GM23338 (cell line): ENCODE measurements at places on chromosomes 3 and 15. TPM values are rescaled to one million over a fixed set of nuclear protein-coding genes. Genes with fewer than 3 reads are reported as not detected.

Gene LRCH3
- 60.0 and 66.8 TPM in 2 replicates for total RNA-seq

Gene CCR8
- total RNA-seq = not detected in 2 replicates

Gene CLDN1
- 4.2 and 4.6 TPM in 2 replicates for total RNA-seq

Gene EDC3
- 26.4 and 26.5 TPM in 2 replicates for total RNA-seq

Gene GALNT15
- 0.35 TPM in 1 of 2 replicates, not detected in the other for total RNA-seq

Gene TRPM1
- total RNA-seq = not detected in 2 replicates

Gene PIGZ
- not detected in 2 replicates for total RNA-seq

Gene BCL2A1
- not detected in 2 replicates for total RNA-seq

- DNase-seq = no peak
Measured at GRCh38 chr3:187807086-187807862, 62.0 kb upstream of the BCL6 start.

DNA sequence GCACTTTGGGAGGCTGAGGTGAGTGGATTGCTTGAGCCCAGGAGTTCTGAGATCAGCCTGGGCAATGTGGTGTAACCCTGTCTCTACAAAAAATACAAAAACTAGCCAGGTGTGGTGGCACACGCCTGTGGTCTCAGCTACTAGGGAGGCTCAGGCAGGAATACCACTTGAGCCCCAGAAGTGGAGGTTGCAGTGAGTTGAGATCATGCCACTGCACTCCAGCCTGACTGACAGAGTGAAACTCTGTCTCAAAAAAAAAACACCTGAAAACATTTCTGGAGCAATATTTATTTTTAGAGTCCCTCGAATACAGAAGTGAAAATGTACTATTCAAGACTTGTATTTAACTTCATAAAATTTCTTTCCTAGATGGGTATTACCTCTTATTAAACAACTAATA lies 4.6 kb downstream of the SPCS1 start:
- no peak for DNase-seq

DNA sequence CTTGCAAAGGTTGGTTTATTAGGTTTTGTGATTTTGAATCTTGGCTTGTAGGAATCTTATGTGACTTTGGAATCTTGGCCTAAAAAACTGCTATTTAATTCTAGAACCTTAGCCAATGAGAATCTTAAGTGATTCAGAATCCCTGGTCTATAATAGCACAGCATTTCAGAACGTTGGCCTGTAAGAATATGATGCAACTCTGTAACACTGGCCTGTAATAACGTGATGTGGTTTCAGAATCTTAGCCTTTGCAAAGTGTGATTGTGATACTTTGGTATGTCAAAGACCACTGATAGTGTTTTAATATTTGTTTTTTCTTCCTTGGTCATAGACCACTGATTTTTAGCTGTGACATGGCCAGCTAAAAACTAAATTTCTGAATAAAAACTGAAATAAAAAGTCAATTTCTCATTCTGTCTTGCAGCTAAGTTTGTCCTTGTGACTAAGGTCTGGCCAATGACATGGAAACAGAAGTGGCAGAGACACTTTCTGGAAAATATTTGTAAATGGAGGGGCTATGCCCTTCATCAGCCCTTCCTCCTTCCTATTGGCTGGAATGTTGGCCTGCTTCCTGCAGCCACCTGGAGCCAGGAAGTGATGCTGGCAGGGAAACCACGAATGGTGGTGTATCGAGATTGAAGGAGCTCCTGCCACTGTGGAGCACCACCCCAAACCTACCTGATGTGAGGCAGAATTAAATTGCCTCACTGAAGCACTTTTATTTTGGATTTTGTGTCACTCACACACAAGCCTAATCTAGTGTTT lies 42.3 kb upstream of the CORO2B start:
- DNase-seq = no peak

DNA sequence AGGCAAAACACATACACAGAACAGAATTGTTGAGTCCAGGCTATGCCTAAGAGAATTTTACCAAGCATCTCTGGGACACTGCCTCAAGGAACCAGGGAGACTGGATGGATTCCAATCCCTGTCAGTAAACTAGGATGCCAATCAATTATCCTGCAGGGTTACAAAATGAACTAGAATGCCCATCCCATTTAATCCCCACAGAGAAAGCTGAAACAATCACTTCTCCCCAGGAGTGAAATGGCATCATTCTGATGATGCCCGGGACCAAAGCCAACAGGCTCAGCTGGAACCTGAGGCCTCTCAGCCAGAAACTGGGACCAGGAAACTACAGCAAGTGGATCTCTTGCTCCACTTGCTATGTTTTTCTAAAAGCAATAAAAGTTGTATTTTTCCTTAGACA lies 130.0 kb upstream of the TJP1 start:
- DNase-seq = no peak

DNA sequence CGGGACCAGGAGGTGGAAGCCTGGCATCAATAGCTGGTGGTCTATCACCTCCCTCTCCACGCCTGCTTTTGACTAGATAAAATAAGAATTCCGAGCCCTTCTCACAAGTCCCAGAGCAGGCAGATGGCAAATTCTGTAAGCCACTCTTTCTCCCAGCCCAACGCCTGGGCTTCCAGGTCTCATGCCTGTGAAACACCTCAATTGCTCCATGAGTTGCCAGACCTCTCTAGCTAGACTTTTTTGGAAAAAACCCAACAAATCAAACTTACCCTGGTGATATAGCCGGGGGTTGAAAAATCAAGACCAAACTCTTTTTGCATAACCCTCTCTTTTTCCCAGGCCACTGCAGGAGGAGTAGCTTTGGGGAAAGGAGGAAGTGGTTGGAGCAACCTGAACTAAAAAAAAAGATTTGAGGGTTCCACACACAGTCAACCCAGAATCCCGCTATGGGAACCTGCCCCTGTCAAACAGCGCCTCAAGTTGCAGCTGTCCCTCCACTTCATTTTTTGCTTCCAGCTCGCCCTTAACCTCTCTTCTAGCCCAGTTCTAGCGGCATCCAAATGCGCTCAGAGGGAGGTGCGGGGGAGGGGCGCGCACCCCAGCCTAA lies 7.0 kb downstream of the BHLHE40 start:
- DNase-seq = no peak

GRCh38 chr15:80474224-80475215 lies 70.3 kb downstream of the ARNT2 start:
- DNase-seq = no peak

GRCh38 chr3:186002884-186003472 lies 65.2 kb upstream of the TRA2B start:
- DNase-seq = peak; percentile 67

DNA sequence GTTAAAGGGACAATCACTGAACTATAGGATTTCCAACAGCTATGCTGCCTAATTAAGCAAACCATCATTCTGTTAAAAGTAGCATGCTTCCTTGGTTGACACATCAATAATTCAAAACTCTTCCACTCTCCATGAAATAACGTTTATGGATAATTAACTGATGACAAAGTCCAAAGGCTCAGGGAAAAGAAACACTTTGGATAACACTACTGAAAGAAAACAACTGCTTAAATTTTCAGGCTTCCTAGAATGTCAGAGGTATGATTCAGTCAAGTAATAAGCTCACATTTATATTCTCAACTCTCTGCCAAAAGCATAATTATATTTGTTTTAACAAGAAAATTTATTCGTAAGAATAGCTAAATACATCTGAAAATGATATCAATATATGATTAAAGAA lies 49.6 kb downstream of the WDR72 start:
- no peak for DNase-seq

- no peak for DNase-seq
Measured at GRCh38 chr3:53328746-53329145, 18.6 kb downstream of the DCP1A start.

DNA sequence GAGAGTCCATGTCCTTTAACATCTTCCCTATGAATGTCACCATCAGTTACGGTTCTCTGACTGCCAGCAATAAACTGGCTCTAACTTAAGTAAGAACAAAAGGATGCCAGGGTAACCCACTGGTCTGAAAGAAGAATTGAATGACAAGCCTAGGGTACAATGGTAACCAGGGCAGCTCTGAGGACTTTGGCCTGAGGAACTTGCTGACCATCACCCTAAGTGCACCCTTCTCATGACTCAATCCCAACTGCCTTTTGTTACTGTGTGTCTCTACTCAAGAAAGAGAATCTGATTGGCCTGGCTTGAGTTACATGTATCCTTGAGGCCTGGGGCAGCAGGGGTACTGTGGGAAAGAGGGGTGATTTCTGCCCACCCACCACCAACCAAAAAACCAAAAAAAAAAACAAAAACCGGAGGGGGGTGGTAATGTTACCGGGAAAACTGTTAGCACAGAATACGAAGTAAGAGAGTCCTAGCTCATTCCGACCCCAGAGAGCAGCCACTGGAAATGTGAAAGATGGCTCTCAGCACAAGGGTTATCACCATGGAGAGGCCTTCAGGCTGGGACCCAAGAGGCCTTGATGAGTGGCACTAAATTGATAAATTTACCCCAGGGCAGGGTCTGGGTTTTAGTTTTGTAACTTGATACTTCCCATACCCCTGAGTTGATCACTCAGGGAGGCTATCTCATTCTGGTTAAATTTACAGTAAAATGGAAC lies 9.3 kb upstream of the SLC28A1 start:
- DNase-seq = no peak

- no peak for DNase-seq
Measured at GRCh38 chr3:188389711-188390342, 235.9 kb downstream of the LPP start.

DNA sequence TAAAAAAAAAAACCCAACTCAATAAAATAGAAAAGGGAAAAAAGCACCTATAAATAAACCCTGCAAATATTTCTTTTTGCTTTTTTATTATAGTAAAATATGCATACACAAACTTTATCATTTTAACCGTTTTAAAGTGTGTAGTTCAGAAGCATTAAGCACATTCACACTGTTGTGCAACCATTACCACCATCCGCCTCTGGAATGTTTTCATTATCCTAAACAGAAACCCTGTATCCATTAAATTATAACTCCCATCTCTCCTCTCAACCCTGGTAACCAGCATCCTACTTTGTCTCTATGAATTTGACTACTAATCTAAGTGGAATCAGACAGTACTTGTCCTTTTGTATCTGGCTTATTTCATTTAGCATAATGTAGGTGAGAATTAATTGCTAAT lies 15.0 kb downstream of the CDCP1 start:
- DNase-seq = no peak

DNA sequence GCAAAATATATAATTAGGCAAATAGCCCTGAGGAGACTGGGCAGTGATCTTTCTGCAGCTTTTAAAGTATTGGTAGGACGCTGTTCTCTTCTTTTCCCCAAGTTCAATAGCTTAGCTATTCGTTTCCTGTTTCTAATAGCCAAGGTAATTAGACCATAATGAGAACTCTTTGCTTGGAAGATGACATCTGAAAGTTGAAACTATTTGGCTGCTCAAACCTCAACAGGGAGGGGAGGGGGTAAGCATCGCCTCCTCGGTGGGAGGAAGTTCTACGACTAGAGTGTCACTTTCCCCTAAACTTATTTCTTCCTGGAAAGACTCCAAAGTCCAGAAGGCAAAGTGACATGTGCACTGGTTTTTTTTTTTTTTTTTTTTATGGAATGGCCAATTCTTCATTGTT lies 22.8 kb upstream of the ALDH1A3 start:
- DNase-seq = no peak

- DNase-seq = no peak
Measured at GRCh38 chr3:133945381-133946095, 49.9 kb upstream of the RAB6B start.

DNA sequence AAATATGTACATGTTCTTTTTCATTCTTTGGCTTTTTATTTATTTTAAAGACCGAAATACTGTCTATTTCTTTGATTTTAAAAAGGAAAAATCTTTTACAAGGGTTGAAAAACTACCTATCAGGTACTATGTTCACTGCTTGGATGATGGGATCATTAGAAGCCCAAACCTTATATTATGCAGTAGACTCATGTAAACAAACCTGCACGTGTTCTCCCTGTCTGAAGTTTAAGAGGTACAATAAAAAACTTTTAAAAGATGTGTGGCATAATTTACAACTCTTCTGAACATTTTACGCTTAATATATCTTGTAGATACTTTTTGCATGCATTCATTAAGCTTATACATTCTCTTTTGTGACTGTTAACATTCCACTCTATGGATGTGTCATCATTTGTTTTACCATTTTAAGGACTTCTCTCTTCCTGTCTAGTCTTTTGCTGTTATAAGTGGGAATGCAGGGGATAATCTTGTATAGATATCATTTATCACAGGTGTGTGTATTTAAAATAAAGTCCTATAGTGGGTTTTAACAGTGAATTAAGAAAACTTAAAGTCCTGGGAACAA lies 6.2 kb downstream of the MGA start:
- DNase-seq = no peak

DNA sequence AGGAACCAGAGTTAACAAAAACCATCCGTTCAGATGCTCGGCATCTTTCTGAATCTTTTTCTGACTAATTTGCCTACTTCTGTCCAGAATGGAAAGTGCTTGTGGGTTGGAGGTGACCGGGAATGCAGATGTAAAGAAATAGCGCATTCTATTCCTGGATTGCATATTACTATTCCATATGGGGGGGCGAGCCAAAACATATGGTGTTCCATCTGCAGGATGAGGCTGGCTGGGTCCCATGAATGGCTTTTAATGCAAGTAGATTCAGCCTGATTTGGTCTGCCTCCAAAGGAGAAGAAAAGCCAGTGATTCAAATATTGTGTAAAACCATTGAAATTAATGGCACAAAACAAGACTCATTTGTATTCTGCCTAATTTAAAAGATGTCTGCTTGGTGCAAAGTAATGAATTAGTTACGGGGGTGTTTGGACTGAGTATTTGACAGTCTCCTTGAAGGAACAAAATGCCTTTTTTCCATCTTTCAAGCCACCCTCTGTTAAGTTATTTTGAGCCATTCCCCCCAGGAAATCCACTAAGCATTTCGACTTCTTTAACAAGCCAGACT lies 99.0 kb downstream of the ST8SIA2 start:
- no peak for DNase-seq

DNA sequence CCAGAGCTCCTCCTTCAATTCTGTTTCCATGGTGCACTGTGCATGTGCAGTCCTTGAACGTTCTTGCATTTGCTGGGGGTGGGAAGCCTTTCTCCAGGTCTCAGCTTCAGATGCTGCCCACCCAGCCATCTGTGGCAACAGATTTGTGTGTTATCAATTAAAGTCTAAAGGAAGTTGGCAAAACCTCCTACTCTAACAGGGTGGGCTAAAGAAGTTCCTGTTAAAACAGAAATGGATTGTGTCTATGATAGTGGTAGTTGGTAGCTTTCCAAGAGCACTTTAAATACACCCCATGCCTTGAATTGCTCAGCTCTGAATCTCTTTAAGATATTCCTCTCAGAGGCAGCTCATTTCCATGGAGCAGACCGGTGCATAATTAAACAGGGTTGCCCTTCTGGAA lies 488.0 kb upstream of the SUCLG2 start:
- DNase-seq = no peak

- no peak for DNase-seq
Measured at GRCh38 chr15:89107984-89108383, 19.7 kb downstream of the ABHD2 start.
